Subcutaneous preadipocyte (primary cell): ENCODE measurements at places on chromosomes 1 and 21. TPM values are rescaled to one million over a fixed set of nuclear protein-coding genes. Genes with fewer than 3 reads are reported as not detected.

Gene PRMT2
- 71.7 and 77.2 TPM in 2 replicates for total RNA-seq

Gene KRTAP10-11
- total RNA-seq, result not detected in 2 replicates

Gene ANKRD34A
- total RNA-seq, result 1.1 and 2.0 TPM in 2 replicates

Gene HHIPL2
- total RNA-seq, result 0.20 and 0.37 TPM in 2 replicates

Gene PTGS2
- total RNA-seq, result 1.1 and 7.6 TPM in 2 replicates

Gene PTGFR
- total RNA-seq, result 16.4 and 66.5 TPM in 2 replicates

Gene CA14
- not detected in 2 replicates for total RNA-seq
